Activated CD8-positive, alpha-beta memory T cell treated with anti-CD3 and anti-CD28 coated beads, Interleukin-2, amount 10 ng/mL, durations not matched to agents 7 days and 5 days (primary cell): ENCODE measurements at places on chromosomes 1 and 21. TPM values are rescaled to one million over a fixed set of nuclear protein-coding genes. Genes with fewer than 3 reads are reported as not detected.
A peak's percentile ranks its signal among the peaks of the same experiment; 100 is the strongest.

C1orf226 gene
- total RNA-seq, result not detected

DNA sequence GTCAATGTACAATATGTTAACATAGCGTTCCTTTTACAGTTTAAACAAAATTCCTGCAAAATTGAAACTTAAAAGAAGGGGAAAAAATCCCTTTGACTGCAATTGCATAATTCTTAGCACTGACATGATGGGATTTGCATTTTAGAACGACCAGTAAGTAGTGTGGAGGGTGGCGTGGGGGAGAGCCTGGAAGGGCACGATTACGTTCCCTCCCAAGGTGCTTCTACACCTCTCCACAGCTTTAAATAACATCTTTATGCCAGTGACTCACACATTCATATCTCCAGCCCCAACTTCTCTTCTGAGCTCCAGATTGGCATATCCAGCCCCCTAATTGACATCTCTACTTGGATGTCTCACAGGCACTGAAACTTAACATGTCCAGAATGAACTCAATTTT is 64.3 kb downstream of the OLFML3 start:
- no peak for DNase-seq

DNA sequence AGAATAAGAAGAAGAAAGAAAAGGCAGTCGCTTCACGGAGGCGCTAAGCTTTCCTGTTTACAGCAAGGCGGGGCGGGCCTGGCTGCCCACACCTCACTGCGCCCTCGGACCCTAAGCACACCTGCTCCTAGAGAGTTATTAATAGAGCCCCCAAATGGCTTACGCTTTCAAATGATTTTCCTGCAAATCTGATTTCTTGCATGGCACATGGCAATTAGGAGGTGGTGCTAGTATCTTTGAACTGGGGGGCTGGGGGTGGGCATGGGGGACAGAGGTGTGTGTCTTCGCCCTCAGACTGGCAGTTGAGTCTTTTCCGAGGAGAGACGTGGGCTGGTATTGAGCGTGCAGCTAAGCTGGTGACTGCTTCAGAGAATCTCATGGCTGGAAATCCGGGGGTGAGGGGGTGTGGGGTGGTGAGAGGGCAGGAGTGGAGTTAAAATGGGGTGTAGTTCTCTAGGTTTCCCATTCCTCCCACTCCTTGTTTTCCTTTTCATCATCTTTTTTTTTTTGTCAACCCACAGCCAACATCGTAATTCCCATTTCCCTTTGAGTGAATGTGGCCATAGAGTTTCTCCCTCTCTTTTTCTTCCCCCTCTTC is 1.3 kb downstream of the S1PR1 start:
- DNase-seq, result peak; percentile 66

- no peak for DNase-seq
Measured at GRCh38 chr1:225500624-225501192, 72.9 kb upstream of the LBR start.

GRCh38 chr1:29502911-29503840 is 266.9 kb downstream of the PTPRU start:
- DNase-seq, result no peak

GPR137B gene
- total RNA-seq, result 6.3 TPM

DNA sequence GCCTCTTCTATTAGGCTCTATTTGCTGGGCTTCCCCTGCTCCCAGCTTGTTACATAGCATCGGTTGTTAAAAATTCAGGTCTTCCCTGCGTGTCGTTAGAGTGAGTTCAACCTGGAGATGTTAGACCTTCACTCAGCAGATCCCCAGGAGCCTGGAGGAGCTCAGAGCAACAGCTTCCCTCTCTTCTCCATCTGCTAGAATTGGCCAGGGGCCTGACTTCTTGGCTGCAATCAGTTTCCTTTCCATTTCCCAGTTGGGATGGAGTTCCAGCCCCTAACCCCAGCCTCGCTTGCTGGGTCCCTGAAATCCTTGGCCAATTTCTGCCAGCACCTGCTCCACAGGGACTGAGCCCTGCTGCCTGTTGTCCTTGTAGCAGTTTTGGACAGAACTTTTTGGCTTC is 55.9 kb downstream of the MT1HL1 start:
- DNase-seq, result no peak

DNA sequence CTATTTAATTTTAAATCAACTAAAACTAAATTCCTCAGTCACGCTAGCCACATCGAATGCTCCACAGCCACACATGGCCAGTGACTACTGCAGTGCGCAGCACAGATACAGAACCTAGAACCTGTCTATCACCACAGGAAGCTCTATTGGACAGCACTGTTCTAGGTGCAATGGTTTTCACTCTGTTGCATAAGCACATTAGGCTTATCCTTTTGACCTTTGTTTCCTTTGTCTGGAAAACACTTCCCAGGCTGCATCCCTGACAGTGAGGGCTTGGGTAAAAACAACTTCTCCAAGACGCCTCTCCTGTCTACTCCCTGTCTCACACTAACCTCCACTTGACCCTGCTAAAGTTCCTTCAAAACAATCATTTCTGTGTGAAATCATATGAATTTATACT is 33.6 kb upstream of the RAP1GAP start:
- no peak for DNase-seq

DNA sequence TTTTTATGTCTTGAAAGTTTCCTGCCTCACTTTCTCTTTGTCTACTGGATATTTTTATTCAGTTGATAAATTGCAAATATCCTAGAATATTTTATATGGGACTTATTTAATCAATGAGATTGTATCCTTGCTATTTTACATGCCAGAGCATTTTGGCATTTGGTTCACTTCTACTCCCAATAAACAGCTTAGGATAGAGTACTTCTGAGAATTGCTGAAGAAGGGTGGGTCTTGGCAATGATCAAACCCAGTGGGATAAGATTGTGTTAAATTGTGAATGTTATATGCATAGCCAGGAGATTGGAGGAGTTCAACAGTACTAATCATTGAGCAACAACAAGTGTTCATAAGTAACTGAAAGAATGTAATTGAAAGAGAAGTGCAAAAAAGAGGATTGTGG is 60.1 kb downstream of the SDCCAG8 start:
- no peak for DNase-seq

GRCh38 chr1:54887665-54888071 is 673 bp upstream of the DHCR24 start:
- no peak for DNase-seq

NRDC gene
- total RNA-seq, result 208 TPM

DNA sequence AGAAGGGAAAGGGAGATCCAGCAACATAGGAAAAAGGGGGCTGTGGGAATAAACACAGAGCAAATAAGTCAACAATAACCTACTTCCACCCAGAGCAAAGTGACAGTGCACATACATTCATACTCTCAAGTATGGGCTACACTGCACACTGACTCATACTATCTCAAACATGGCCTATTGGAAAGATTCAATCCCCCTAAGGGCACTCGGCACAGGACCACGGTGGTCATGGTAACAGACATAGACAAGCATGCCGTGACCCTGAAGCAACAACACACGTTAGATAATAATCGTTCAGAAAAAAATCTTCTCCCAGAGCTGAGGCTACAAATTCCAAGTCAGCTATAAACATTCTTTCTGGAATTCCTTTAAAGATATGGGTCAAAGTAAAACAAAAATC is 16.8 kb upstream of the JAK1 start:
- no peak for DNase-seq

MFSD2A gene
- total RNA-seq, result 2.9 TPM

DNA sequence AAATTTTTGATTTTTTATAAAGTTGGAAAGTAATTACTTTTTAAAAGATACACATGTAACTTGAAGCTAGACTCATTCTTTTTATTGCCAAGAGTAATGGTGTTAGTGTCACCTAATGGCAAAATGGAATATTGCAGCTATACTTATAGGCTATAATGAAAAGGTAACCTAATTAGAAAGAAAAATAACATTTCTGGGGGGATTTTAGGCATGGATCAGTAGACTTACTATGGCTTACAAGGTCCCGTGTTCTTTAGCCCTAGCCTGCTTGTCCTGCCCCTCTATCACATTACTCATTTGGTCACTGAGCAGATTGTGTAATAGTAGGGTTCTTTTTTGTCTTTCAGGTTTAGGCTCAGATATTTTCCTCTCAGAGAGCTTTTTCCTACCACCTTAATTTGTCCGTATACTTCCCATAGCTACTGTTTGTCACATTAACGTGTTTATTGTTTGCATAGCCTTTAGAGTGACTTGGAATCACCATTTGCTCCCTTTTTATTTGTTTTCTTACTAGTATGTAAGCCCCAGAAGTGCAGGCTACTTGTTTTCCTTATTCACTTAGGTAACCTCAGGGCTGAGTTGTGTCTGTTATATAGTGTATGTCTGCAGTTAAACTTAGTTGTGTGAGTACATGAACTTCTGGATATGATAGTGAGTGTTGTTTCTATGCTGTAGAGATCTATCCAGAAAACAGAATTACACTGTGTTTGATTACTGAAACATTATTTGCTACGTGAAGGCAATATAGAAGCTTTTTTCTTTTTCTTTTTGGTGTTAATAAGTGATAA is 58.7 kb downstream of the RABGAP1L start:
- no peak for DNase-seq

DNA sequence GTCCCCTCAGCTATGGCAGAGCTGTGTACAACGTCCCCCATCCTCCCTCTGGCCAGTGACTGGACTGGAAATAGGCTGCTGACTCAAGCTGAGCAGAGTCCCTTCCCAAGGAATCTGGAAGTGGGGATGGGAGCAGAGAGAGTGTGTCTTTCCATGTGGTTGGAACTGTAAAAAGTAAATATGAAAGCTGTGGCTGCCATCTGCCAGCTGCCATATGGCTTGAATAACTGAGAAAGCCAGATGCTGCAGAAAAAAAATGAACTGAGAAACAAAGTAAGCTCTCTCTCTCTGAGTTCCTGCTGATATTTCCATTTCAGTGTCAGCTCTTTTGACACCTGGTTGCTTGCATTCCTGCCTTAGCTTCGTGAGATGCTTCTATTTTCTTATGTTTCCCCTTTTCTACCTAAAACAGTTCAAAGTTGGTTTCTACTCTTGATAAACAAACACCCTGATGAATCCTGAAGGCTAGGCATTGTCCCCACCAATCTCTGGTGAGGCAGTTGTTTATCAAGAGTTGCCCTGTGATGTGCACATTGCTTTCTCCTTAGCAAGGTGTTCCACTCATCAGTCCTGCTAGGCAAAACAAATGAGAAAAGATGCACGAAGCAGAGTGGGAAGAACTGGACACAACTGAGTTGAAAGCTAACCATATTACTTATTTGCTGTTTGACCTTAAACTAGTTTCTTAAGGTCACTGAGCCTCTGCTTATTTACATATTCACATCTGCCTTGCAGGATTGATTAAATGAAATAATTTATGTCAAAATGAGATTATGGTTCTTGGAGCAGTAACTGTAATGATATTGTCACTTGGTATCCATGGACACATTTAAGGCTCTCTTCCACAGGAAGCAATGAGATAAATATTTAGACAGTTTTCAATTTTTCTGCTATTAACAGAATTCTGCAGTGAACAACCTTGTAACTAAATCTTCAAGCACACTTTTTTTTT is 16.6 kb upstream of the DR1 start:
- no peak for DNase-seq

- DNase-seq, result peak; percentile 97
Measured at GRCh38 chr1:185317034-185317885, at the start of gene IVNS1ABP. IVNS1ABP (minus strand) TSS chr1:185317243; CDS start chr1:185309493, 7,750 bp downstream.

PCAT6 gene
- 0.94 TPM for total RNA-seq

DNA sequence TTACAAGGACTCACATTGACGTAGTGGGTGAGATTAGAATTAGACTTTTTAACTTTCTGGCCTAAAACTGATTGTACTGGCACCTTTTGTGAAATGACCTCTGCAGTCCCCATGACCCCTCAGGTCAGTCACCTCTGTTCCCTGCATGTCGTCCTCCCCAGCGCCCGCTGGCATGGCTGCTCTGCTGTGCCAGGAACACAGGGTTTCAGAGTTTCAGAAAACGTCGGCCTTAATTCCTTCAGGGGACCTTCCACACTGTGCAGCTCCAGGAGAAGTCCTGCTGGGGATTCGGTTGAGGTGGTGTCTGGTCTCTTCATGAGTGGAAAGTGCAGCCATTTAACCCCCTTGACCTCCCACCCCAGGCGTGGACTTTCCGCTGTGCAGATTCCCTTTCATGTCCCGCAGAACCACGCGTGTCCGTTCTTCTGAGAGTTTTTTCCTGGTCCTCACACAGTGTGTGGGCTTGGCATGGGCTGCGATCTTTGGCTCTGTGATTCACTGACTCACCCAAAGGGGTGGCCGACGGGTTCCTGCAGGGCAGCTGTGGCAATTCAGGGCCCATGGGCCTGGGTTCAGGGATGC is 158.4 kb upstream of the COL6A1 start:
- DNase-seq, result peak; percentile 31

RPS27 gene
- 1,678 TPM for total RNA-seq

DNA sequence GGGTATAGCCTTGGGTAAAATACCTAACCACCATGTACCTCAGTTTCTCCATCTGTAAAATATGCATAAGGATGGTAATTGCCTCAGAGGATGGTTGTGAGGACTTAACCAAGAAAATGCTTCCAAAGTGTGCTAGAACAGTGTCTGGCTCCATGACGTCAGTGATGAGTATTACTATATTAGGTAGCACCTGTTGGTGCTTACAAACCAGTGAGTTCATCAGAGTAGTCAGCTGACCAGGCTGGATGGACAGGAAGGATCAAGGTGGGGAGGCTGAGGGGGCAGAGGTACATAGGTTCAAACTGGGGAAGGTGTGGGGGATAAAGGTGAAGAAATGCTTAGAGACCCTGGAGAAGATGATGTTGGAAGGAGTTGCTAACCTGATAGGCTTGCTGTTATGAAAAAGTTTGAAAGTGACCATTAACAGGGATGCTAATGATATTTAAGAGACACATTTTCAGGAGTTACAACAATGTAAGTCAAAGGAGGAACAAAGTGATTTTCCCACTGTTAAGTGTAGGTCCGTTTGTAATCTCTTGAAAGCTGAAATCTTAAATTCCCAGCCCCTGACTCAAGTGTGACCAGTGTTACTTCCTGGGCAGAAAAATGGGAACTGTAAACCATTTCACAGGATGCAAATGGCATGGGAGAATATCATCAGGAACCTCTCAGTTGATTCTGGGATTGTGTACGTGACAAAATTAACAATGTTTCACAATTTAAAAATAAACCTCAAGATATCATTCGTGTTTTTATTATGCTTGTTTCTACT is 4.4 kb downstream of the NTPCR start:
- DNase-seq, result no peak

DNA sequence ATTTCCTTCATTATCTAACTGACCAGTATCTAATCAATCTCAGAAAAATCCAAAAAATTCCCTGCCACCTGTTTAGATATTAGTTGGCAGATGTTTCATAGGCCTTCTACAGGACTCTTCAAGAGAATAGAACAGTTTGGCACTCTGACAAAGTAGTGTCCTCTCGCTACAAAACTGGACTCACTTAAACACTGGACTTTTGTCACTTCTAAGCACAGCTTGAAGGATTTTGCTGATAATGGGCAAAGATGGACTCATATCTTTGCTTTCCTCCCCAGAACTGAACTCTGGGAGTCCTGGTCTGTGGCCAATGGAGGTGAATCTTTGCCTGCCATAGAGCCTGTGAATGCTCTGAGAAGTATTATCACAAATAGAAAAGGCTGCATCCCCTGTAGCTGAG is 58.2 kb upstream of the ZNF326 start:
- no peak for DNase-seq

HFM1 gene
- not detected for total RNA-seq
